Breast epithelium (tissue), 4 donors: ENCODE measurements at places on chromosomes 16 and 17.

GRCh38 chr17:3048727-3049471 lies 14.5 kb downstream of the OR1D5 start:
- peak; percentile 95 for DNase-seq

DNA sequence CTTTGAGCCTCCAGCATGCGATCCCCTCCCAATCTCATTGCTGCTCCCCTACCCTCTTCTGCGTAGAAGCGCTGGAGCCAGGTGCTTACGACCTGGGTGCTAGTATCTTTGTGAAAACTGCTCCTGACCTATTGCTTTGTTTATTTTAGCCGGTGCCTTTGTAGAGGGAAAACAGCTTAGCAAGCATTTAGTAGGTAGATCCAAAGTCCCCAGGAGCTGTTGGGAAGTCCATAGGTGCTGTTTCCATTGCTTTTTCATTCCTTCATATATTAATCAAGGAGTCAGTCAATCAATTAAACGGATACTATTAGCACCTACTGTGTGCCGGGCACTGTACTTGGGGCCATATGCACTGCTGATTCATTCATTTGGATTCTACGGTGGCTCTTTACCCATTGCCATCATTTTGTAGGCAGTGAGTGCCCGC lies 497.6 kb downstream of the WWOX start:
- DNase-seq = no peak

GRCh38 chr16:53071748-53072301 lies 17.0 kb downstream of the CHD9 start:
- no peak for DNase-seq

DNA sequence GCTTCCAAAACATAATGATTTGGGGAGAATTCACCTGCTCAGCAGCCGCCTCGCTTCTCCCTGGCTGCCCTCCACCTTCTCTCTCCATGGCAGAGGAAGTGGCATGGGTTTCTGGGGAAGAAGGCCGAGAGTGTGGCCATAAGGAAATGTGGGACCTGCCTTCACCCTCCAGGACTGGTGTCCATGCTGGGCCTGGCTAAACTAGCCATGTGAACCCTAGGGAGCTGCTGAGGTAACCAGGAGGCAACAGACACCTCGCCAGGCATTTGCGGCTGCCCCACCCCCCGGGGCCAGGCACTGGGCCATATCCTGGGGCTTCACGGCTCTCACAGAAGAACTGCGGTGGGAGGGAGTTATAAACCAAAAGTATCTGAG lies 9.9 kb upstream of the CMTM4 start:
- DNase-seq = no peak

DNA sequence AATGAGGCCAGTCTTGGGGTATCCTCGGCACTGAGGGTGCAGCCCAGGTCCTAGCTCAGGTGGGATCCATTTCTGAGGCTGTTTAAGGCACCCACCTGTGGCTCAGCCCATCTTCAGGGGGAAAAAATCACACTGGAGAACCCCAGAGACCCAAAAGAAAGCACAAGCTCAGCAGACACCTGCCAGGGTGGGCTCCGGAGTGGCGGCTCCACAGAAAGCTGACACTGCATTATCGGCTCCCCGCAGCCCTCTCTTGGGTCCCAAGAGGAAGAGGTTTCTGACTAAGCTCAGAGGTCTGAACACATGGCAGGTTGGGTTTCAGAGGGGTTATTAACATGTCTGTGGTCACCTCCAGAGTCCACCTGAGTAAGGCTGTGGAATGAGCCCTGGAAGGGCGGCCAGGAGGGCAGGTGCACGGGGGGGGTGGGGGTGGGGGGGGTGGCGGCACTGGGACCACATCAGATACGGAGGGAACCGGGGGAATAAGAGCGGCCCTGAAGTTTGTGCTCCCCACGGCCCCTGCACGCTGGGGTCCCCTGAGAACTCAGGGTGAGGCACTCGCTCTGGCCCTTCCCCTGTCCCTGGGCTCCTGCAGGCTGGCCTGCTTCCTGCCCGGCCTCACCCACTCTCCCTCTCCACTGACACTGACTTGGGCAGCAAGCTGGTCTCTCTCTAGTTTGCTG lies 79.5 kb downstream of the TIMM22 start:
- no peak for DNase-seq

GRCh38 chr16:15648135-15648730 lies 1.8 kb upstream of the NDE1 start:
- DNase-seq = no peak

- no peak for DNase-seq
Observed at GRCh38 chr17:58756246-58757161, 850 bp downstream of the PPM1E start.

DNA sequence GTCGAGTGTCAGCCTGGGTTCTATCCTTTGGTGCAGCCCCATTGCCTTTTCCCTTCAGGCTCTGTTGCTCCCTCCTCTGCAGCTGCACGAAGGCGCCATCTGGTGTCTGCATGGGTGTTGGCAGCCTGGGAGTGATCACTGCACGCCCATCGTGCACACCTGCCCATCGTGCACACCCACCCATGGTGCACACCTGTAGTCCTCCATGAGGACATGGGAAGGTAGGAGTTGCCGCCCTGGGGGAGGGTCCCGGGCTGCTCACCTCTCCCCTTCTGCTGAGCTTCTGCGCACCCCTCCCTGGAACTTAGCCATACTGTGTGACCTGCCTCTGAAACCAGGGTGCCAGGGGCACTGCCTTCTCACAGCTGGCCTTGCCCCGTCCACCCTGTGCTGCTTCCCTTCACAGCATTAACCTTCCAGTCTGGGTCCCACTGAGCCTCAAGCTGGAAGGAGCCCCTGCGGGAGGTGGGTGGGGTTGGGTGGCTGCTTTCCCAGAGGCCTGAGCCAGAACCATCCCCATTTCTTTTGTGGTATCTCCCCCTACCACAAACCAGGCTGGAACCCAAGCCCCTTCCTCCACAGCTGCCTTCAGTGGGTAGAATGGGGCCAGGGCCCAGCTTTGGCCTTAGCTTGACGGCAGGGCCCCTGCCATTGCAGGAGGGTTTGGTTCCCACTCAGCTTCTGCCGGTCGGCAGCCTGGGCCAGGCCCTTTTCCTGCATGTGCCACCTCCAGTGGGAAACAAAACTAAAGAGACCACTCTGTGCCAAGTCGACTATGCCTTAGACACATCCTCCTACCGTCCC lies 2.9 kb downstream of the CTRL start:
- DNase-seq = no peak

DNA sequence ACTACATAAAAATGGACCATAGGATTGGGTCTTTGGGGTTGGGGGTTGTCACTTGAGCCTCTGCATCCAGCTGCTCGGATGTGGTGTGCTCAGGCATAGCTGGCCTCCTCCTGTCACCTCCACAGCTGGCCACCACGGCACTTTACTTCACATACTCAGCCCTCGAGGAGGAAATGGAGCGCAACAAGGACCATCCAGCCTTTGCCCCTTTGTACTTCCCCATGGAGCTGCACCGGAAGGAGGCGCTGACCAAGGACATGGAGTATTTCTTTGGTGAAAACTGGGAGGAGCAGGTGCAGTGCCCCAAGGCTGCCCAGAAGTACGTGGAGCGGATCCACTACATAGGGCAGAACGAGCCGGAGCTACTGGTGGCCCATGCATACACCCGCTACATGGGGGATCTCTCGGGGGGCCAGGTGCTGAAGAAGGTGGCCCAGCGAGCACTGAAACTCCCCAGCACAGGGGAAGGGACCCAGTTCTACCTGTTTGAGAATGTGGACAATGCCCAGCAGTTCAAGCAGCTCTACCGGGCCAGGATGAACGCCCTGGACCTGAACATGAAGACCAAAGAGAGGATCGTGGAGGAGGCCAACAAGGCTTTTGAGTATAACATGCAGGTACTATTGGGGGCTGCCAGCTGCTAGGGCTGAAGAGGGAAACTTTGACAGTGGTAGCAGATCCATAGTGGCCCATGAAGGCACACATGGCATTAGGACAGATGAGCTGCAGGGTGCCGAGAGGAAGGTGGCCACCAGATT lies 30.8 kb downstream of the CDIP1 start:
- no peak for DNase-seq

DNA sequence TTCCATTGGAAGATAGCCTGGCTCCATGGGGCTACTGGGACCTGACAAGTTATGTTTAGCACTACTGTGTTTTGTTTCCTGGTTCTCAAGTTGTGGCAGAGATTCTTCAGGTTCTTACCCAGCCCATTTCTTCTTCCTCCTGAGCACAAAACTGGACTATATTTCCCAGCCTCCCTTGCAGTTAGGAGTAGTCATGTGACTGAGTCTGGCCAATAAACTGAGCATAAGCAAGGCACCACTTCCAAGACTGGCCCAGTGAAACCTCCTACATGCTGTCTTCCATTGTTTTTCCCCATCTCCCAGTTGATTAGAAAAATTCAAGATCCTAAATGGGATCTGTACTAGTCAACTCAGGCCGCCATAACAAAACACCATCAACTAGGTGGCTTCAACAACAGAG lies 28.2 kb upstream of the RBBP6 start:
- DNase-seq = no peak

GRCh38 chr17:13740686-13741085 lies 139.0 kb upstream of the HS3ST3A1 start:
- no peak for DNase-seq

- DNase-seq = no peak
Observed at GRCh38 chr17:56213031-56213430, 59.8 kb downstream of the ANKFN1 start.

GRCh38 chr17:75996665-75997590 lies 3.7 kb upstream of the CDK3 start:
- peak; percentile 78 for DNase-seq

- no peak for DNase-seq
Observed at GRCh38 chr16:66427036-66427860, at the start of gene BEAN1. Gene BEAN1, plus strand, starts transcription at chr16:66427295. Its CDS starts 10,382 bp downstream, at chr16:66437677.

DNA sequence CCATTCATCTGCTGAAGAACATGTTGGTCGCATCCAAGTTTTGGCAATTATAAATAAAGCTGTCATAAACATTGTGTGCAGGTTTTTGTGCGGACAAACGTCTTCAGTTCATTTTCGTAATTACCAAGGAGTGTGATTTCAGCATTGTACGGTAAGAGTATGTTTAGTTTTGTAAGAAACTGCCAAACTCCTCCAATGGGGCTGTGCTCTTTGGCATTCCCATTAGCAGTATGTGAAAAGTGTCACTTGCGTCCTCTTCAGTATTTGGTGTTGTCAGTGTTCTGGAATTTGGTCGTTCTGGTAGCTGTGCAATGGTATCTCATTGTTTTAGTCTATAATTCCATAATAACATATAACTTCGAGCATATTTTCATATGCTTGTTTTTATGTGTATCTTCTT lies 120.9 kb downstream of the BCAS3 start:
- no peak for DNase-seq

- DNase-seq = no peak
Observed at GRCh38 chr17:34464812-34465211, 101.8 kb upstream of the CCL1 start.

- no peak for DNase-seq
Observed at GRCh38 chr16:57842601-57843000, 40.3 kb upstream of the KIFC3 start.

DNA sequence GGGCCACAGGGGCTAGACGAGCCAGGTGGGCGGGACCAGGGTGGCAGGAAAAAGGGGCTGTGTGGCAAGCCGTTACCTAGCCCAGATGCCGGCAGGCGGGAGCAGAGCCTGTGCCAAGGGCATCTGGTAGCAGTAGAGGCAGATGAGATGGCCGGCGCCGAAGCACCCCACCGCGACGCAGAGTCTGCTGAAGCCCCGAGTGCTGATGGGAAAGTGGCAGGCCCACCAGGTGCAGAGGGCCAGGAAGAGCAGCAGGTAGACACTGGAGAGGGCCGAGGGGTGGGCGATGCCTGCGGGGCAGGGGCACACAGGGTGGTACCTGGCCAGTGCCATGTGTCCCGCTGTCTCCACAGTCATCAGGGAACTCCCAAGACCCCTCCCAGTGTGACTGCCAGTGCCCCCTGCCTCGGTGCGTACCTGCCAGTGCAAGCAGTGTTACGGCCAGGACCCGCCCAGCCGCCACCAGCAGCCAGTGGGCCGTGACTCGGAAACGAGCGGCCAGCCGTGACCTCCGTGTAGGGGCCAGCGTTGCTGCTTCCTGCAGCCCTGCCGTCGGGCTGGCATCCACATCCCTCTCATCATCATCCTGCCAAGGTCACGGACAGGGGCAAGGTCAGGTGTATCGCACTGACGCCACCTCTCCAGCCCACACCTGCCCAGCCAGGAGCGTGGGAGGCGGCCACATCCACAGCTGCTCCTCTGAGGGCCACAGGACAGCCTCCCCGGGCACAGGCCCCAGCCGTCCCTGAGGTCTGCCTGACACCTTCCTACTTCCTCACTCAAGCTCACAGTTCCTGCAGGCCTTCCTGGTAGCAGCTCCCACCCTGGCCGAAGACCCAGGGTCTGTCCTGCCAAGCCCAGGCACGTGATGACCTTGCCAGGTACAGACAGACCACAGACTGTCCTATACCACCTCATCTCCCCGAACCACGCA lies 32.1 kb downstream of the CTU2 start:
- DNase-seq = no peak

DNA sequence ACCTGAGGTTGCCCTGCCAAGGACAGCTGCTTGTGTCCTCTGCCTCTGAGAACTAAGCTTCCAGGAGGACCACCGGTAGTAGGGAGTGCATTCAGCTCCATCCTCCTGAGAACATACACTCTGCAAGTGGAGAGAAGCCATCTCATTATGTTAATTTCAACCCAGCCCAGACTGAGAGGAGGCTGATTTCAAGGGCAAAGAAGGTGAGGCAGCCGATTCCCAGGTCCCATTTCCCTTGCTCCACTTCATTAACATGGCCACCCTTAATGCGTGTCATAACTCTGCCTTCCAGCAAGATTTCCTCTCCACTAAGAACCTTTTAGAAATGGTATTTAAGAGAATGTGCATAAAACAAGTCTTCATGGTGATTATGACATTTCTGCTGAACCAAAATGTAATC lies 72.5 kb downstream of the CDH13 start:
- DNase-seq = no peak

DNA sequence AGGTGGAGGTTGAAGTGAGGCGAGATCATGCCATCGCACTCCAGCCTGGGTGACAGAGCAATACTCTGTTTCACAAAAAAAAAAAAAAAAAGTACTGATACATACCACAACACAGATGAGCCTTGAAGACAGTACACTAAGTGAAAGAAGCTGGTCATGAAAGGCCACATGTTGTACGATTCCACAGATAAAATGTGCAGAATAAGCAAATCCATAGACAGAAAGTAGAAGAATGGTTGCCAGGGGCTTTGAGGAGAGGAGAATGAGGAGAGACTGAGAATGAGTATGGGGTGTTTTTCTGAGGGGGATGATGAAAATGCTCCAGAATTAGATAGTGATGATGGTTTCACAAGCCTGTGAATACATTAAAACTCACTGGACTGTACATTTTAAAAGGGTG lies 155.6 kb upstream of the PSMD7 start:
- no peak for DNase-seq
